ENCODE measurements at places on chromosomes 5 and 9. TPM values are rescaled to one million over a fixed set of nuclear protein-coding genes. Genes with fewer than 3 reads are reported as not detected.

GRCh38 chr9:130246126-130246525 lies 19.4 kb upstream of the HMCN2 start:
- no peak overlapping the region for H3K4me3 ChIP-seq
- no peaks in the 10 kb centered on the region for H3K27me3 ChIP-seq
- peaks cover 14% of the 10 kb centered on the region for H3K4me1 ChIP-seq
- H3K27ac ChIP-seq, result no peak overlapping the region
- no peak for DNase-seq
- no peaks in the 10 kb centered on the region for H3K36me3 ChIP-seq

DNA sequence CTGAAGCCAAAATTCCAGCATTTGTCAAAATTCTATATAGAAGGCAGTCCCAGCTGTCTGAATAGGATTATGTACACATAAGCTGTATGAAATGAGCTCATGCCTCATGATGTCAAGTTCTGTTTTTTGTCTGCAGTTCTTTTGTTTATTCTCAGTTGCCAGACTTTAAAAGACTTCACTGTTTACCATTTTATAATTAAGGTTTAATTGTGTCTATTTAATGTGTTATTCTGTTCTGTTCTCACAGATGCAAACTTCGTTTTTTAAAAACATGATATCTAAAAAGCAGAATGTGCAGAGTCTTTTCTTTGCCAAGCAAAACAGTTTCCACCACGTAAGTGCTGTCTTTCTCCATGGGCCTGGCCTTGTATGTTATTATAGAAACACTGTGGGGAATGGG lies 31.1 kb downstream of the ERAP1 start:
- no peaks in the 10 kb centered on the region for H3K27me3 ChIP-seq
- H3K4me1 ChIP-seq, result no peaks in the 10 kb centered on the region
- no peak for DNase-seq
- peak overlapping the region; percentile 25 for H3K27ac ChIP-seq
- peaks cover 9% of the 10 kb centered on the region for H3K36me3 ChIP-seq

DNA sequence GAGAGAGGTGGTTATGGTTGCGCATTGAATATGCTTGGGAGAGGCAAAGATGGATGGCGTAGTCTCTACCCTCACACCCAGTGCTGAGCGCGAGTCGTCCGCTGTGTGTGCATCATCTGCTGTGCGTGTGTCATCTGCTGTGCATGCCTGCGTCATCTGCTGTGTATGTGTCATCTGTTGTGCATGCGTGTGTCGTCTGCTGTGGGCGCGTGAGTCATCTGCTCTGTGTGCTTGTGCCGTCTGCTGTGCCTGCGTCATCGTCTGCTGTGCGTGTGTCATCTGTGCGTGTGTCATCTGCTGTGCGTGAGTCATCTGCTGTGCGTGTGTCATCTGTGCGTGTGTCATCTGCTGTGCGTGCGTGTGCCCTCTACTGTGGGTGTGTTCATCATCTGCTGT lies 68.0 kb upstream of the IRX4 start:
- no peaks in the 10 kb centered on the region for H3K36me3 ChIP-seq
- no peak overlapping the region for H3K4me3 ChIP-seq
- H3K4me1 ChIP-seq, result no peaks in the 10 kb centered on the region
- no peak overlapping the region for H3K27ac ChIP-seq
- no peak for DNase-seq

Gene RAD1
- 46.4 TPM for total RNA-seq

GRCh38 chr9:37840560-37841194 lies 40.1 kb downstream of the DCAF10 start:
- H3K36me3 ChIP-seq, result peaks cover 5% of the 10 kb centered on the region
- H3K4me3 ChIP-seq, result no peak overlapping the region
- DNase-seq, result no peak
- H3K27ac ChIP-seq, result no peak overlapping the region
- no peaks in the 10 kb centered on the region for H3K4me1 ChIP-seq

- no peaks in the 10 kb centered on the region for H3K4me1 ChIP-seq
- no peak overlapping the region for H3K4me3 ChIP-seq
- H3K27ac ChIP-seq, result no peak overlapping the region
- no peak for DNase-seq
- H3K36me3 ChIP-seq, result no peaks in the 10 kb centered on the region
Observed at GRCh38 chr9:131799177-131799823, 59.4 kb upstream of the RAPGEF1 start.

Gene PNPLA7
- total RNA-seq, result 0.89 TPM

Gene SV2C
- total RNA-seq, result 66.7 TPM

DNA sequence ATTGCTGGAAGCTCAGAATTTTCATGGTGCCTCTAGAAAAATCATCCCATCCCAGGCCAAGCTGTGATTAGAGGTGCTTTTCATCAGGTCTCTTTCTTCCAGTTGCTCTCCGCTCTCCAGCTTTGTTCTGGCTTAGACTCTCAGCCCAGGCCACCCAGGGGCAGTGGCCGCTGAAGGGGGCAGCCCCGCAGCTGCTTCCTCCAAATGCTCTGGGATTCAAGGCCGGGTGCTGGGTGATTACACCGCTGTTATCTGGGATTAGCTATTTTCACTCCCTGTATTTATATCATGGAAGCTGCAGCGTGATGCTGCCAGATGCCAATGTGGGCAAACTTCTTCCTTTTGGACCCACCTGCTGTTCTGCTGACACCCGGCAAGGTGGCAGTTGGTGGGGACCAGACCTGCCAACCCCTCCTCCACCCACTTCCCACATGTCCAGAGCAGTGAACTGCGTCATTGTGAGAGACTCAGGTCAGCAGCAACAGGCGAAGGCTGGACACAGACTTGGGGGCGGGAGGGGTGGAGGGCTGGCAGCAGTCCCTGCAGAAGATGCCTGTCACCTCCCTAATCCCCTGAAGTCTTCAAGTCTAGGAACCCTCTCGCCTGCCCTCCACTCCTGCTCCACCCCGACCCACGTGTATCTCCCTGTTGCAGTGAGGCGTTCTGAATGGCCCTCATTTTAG lies 33.9 kb upstream of the NKX2-5 start:
- H3K27me3 ChIP-seq, result peaks cover 2% of the 10 kb centered on the region
- no peak overlapping the region for H3K4me3 ChIP-seq
- DNase-seq, result no peak
- H3K4me1 ChIP-seq, result no peaks in the 10 kb centered on the region
- H3K36me3 ChIP-seq, result no peaks in the 10 kb centered on the region
- no peak overlapping the region for H3K27ac ChIP-seq

GRCh38 chr9:92029553-92029952 lies 79.5 kb upstream of the ROR2 start:
- peaks cover 18% of the 10 kb centered on the region for H3K36me3 ChIP-seq
- H3K27ac ChIP-seq, result no peak overlapping the region
- H3K4me3 ChIP-seq, result no peak overlapping the region

- H3K27me3 ChIP-seq, result no peaks in the 10 kb centered on the region
- no peak overlapping the region for H3K27ac ChIP-seq
Observed at GRCh38 chr9:131635285-131635684, 90.0 kb downstream of the PRRT1B start.

DNA sequence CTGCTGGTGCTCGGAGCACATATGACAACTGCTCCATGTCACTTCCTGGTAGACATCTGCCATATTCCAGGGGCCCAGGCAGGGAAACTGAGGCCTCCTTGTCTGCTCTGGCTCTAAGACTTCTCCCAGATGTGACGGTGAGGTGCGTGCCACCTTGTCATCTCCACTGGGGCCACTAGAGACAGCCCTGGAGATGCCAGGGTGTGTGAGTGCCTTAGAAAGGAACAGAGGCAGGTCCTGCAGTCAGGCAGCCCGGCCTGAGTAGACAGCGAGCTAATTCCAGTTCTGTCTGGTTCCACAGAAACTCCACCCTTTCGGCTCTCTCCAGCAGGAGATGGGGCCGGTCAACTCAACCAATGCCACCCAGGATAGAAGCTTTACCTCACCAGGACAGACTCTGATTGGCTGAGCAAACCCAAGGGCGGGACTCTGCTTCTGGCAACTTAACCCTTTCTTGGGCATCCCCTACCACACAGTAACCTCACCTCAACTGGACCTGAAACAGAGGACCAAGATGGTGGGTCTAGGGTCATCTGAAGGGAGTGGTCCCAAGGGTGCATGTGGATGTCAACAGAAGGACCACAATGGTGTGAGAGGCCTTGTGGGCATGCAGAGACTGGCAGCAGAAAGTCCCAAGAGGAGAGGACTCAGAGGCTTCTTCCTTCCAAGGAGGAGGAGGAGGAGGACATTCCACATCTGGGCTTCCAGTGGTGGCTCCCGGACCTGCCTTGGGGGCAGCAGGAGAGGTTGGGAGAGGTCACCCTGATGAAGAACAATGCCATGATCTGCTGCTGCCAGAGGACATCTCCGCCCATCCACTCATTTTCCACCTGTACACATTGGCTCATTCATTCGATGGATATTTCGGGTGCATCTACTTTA lies 77.7 kb downstream of the RGS3 start:
- H3K4me1 ChIP-seq, result peaks cover 58% of the 10 kb centered on the region
- H3K4me3 ChIP-seq, result no peak overlapping the region
- H3K27ac ChIP-seq, result no peak overlapping the region
- DNase-seq, result peak; percentile 93

DNA sequence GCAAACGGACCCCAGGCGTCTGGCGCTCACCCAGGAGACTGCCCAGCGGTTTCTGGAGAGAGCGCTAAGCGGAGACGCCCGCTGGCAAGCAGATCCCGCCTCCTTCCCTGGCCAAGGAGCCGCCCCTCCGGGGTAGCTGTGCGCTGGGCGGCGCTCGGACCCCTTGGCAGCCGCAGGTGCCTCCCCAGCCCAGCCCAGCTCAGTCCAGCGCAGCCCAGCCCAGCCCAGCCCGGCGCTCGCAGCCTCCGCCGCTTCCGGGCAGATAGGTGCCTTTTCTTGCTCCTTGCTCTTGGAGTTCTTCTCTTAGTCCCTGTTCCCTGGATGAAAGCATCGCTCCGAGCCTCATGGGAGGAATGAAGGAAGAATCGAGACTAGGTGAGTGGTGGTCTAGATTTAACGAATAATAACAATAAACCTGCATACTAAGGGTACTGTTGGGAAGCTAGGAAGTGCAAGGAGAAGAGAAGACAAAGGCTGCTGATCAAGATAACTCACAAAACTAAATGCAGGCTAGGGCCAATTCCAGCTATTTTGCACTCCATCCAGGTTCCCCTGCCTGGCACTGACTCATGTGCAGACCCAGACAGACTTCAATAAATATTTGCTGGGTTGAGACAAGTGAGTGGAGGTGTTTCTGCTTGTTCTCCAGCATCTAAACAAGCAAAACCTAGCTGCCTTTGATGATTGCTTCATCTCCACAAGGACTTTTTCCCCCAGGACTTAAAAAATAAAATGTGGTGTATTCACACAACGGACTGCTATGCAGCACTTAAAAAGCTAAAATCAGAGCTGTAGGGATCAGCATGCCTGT lies at the start of gene STK32A:
TSS of gene STK32A (plus strand) at position 202 of the 811 bp plus-strand sequence. CDS start 4,609 bp downstream, outside the sequence.
- H3K4me1 ChIP-seq, result no peaks in the 10 kb centered on the region
- DNase-seq, result no peak
- no peaks in the 10 kb centered on the region for H3K36me3 ChIP-seq

Gene PCDHGA7
- 6.1 TPM for total RNA-seq

Gene RNF130
- total RNA-seq, result 92.7 TPM

DNA sequence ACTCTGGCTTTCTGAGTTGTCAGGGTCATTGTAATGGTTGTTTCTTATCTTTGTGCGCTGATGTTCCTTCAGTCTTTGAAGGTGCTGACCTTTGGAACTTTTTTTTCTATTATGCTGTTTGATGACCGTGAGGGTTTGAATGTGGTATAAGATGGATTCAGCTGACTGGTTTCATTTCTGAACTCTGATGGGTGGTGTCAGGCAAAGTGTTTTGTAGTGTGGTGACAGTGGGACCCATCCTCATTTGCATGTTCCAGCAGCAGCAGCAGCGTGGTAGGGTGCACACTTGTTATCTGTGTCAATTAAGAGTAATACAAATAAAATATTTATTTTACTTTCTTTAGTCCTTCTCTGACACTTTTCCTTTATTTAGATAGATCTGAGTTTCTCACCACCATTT lies 227.7 kb upstream of the PRR16 start:
- H3K27ac ChIP-seq, result no peak overlapping the region
- DNase-seq, result no peak
- no peaks in the 10 kb centered on the region for H3K27me3 ChIP-seq
